Spinal cord (tissue), 10 donors: ENCODE measurements at places on chromosomes 4 and X. TPM values are rescaled to one million over a fixed set of nuclear protein-coding genes. Genes with fewer than 3 reads are reported as not detected.

- DNase-seq: peak; percentile 94
These were observed 432.5 kb upstream of the FGF16 start for GRCh38 chrX:77014377-77015372.

DNA sequence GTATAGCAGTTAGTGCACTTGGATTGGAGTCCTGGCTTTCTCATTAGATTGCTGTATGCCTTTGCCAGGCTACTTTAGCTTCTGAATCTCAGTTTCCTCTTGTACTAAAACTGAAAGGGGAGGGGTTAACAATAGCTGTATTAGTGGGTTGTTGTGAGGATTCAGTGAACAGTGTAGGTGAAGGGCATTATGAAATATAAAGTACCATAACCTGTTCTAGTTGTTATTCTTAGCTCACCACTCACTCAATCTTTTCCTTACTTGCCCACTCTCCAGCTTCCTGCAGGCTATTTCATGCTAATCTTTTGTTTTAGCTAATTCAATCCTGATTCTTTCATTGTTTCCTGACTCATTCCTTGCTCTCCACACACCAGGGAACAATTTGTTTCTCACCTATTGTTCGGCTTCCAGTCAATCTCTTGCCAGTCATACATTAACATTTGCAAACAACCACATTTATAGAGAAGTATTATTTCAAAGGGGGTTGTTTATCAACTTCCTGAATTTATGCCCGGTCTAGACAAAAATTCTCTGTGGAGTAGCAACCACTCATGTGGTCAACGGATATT is 50.6 kb upstream of the EDA start:
- DNase-seq: no peak

GRCh38 chrX:130896026-130896425 is 7.0 kb downstream of the ENOX2 start:
- DNase-seq: no peak

- no peak for DNase-seq
These were observed 19.7 kb upstream of the GLOD5 start for GRCh38 chrX:48741834-48742233.

- DNase-seq: no peak
These were observed 33.2 kb upstream of the SLC9A7 start for GRCh38 chrX:46791927-46792809.

- DNase-seq: no peak
These were observed 68.7 kb downstream of the SORCS2 start for GRCh38 chr4:7261087-7261486.

DNA sequence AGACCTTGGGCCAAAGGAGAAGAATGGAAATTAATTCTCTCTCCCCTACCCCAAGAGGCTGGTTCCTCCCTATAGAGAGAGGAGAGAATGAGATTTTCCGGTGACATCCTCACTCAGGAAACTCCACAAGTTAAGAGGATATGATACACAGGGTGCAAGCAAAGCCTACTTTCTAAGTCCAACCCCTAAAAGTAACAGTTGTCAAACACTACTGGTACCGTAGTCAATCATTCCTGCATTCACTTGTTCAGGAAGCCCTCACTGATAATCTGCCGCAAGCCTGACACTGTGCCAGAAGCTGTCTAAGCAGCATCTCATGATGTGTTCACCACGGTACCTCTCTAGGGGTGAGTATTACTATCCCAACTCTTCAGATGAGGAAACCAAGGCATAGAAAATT is 41.7 kb downstream of the KDR start:
- DNase-seq: no peak

DNA sequence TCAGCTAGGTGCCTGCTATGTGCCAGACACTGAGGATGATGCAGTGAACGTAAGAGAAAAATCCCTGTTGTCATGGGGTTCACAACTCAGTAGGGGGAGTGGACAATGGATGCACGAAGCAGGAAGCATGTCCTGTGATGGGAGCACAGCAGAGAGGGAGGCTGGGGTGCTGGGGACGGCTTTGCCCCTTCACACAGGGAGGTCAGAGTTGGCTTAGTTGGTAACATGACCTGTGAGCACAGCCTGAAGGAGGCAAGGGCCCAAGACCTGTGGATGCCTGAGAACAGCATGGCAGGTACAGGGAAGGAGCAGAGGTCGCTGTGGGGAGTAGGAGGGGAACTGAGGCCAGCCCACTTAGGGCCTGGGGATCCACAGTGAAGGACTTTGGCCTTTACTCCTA is 109.4 kb downstream of the STK32B start:
- DNase-seq: no peak

GRCh38 chr4:94660614-94661013 is 97.1 kb upstream of the BMPR1B start:
- no peak for DNase-seq

DNA sequence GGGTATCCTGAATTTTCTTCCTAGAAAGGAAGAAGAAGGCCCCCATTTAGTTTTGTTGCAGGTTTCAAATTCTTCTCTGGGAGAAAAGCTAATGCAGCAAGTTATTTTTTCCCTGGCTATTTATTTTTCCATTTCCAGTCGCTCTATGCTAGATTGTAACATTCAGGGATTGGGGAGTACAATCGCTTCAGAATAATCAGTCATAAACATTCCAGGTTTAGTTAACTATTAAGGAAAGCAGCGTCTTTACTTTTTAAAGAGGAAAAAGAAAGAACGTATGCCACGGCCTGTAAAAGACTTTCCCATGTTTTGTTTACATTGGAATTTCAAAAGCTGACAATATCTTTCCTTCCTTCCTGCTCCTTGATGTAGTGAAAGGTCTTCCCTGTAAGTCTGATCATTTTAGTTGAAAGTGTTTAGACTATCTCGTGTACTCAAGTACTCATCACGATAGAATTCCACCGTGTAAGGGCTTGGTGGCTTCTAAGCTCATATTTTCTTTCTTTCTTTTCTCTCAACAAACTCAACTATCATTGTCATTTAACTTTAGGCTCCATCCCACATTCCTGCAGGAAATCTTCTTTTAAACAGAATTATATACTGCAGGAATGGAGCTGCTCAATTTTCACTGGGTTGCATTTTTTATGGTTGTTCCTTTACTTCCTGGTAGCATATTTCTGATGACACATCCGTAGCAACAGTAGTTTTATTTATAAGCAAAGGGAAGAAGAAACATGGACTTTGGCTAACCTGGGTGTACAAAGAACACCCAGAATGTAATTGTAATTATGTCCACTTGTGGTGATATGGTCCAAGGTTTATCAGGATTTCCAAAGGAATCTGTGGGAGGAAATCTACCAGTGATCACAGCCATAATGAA is 213.1 kb upstream of the FAT1 start:
- DNase-seq: no peak

- peak; percentile 87 for DNase-seq
These were observed at the start of gene RAI2 for GRCh38 chrX:17860811-17861488. Gene RAI2, minus strand, starts transcription at chrX:17861298. Its CDS starts 59,288 bp downstream, at chrX:17802010.

Gene MAGEA9B
- not detected for total RNA-seq

- no peak for DNase-seq
These were observed 57.2 kb downstream of the ARFIP1 start for GRCh38 chr4:152836936-152837335.

DNA sequence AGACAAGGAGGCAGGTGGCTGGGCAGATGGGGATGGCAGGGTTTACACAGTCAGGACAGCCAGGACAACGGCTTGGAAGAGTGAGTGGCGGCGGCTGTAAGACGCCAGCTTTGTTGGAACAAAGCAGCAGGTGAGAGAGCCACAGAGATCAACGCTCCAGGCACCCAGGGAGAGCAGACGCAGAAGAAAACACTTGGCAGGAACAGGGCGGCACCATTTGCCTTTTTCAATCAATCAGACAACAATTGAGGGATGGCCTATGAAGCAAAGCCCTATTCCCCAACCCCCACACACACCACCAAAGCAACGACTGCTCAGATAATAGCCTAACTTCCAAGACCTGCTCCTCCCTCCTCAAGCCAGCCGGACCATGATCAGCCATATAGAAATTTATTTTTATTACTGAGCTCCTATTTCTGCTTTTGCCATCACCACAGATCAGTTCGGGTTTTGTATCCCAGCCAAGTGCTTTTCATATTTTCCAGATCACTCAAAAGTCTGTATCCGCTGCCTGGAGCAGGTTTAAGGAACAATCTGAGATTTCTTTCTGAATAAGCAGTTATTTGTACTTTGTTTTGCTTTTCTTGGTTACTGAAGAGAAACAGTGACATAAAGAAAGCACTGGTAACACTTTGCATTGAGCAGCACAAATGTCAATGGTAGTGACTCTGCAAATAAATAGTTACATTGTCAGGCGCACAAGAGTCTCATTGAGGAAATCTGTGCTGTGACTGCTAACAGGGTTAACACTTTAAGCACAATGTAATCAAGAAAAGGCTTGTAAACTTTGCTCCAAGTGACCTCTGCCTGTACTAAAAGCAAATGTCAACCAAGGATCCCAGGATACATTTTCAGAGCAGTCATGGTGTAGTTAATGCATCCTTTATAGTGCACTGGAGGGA is 81.8 kb upstream of the RBPJ start:
- no peak for DNase-seq

Gene TMA16
- 24.6 TPM for total RNA-seq

Gene TTC29
- 5.2 TPM for total RNA-seq

- peak; percentile 56 for DNase-seq
These were observed 136.4 kb downstream of the ZNF674 start for GRCh38 chrX:46408553-46409407.

GRCh38 chr4:13430834-13431568 is 53.1 kb downstream of the RAB28 start:
- DNase-seq: no peak

- DNase-seq: no peak
These were observed 38.0 kb downstream of the RADX start for GRCh38 chrX:106649523-106650428.

- no peak for DNase-seq
These were observed 94.5 kb upstream of the APOOL start for GRCh38 chrX:84909151-84909550.

GRCh38 chr4:17558941-17559708 is 17.9 kb upstream of the LAP3 start:
- DNase-seq: no peak

Gene YIPF6
- total RNA-seq: 39.9 TPM

Gene NAP1L2
- 57.0 TPM for total RNA-seq

Gene PRKG2
- total RNA-seq: 3.3 TPM

Gene PCDH7
- total RNA-seq: 67.6 TPM

GRCh38 chrX:25432396-25432795 is 416.6 kb upstream of the ARX start:
- no peak for DNase-seq

Gene CT45A1
- total RNA-seq: not detected

Gene UGT2B17
- total RNA-seq: not detected

DNA sequence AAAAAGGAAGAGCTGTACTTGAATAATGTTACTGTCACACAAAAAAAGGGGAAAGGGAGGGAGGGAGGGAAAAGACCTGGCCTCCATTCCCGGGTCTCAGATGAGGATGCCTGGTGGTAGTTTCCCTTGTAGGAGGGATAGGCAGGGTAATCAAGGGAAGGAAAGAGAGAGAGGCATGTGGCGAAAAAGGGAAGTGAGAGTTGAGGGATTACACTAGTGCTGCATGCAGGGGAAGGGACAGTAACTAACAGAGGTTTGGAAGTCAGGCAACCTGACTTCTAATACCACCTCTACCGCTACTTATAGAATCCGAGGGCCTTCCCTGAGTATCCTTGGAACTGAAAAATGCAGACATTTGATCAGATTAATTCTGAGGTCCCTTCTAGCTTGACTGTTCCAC is 821.7 kb upstream of the FTHL17 start:
- no peak for DNase-seq

GRCh38 chr4:7431696-7432530 is 2.8 kb downstream of the PSAPL1 start:
- no peak for DNase-seq

- no peak for DNase-seq
These were observed 314.4 kb downstream of the IL1RAPL1 start for GRCh38 chrX:28901637-28902036.

Gene TMEM31
- total RNA-seq: 0.44 TPM

DNA sequence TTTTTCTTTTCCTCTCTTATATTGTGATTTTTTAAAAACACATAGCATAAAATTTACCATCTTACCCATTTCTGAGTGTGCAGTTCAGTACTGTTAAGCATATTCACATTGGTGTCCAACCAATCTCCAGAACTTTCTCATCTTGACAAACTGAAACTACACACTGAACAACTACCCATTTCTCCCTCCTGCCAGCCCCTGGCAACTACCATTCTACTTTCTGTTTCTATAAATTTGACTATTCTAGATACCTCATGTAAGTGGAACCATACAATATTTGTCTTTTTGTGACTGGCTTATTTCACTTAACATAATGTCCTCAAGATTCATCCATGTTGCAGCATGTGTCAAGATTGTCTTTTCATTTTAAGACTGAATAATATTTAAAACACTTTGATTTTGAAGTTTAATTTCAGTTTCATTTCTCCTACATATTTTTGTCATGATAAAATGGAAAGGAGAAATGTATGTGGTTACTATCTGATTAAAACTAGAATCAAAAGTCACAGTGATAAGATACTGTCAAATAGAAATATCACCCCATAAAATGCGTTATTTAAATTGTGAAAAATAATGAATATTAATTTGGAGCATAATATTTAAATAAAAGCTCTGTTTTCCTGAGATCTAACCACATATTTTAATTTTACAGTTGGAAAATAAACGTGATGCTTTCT is 122.8 kb downstream of the DIPK2B start:
- DNase-seq: no peak

Gene ARX
- not detected for total RNA-seq

DNA sequence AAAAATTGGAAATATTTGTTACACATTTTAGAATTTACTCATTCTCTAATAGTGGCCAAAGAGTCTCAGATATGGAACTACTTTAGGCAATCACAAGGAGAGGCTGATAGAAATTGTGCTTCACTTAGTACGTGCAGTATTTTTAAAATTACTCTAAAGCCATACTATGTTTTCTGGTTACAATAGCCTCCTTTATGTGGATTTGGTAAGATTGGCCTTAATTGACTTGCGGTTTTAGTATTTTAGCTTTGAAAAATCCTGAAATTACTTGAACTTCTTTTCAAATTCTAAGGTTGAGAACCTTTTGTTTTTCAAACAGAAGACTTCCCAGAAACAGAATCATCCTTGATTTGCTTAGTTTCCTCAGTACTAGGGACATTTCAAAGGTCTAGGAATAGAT is 215.2 kb downstream of the SLC4A4 start:
- no peak for DNase-seq

- no peak for DNase-seq
These were observed 859.5 kb downstream of the STIM2 start for GRCh38 chr4:27720010-27720766.

- no peak for DNase-seq
These were observed 1.6 kb downstream of the MAPK10 start for GRCh38 chr4:86358257-86358656.

Gene XIAP
- total RNA-seq: 74.3 TPM

GRCh38 chr4:6926681-6927478 is 17.3 kb downstream of the TBC1D14 start:
- no peak for DNase-seq

Gene MAGEC3
- 0.20 TPM for total RNA-seq

GRCh38 chr4:113659127-113659526 is 102.4 kb downstream of the CAMK2D start:
- no peak for DNase-seq

Gene ATP2B3
- 11.8 TPM for total RNA-seq

DNA sequence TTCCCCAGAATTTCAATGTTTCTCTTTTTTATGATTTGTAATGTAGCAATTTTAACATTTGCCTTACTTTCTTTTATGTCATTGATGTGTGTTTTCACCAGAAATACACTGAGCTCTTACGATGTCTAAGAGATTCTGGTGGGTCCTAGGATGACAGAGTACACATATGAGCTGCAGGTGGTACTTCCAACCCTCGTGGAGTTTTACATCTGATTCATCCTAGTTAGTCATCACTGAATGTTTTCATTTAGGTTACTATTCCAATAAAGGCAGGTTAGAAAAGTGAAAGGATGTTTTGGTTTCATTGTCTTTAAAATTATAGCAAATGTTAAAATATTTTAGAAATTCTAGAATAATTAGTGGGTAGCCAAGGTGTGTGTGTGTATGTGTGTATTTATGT is 605.9 kb downstream of the ADGRL3 start:
- no peak for DNase-seq
